Activated CD4-positive, alpha-beta T cell treated with anti-CD3 and anti-CD28 coated beads for 36 hours (primary cell): ENCODE measurements at places on chromosomes 3 and 15. TPM values are rescaled to one million over a fixed set of nuclear protein-coding genes. Genes with fewer than 3 reads are reported as not detected.

- DNase-seq: no peak
These were observed 22.2 kb upstream of the GRIP2 start for GRCh38 chr3:14562121-14562890.

GRCh38 chr15:52439470-52439869, 89.2 kb downstream of the MYO5A start:
- no peak for DNase-seq

DNA sequence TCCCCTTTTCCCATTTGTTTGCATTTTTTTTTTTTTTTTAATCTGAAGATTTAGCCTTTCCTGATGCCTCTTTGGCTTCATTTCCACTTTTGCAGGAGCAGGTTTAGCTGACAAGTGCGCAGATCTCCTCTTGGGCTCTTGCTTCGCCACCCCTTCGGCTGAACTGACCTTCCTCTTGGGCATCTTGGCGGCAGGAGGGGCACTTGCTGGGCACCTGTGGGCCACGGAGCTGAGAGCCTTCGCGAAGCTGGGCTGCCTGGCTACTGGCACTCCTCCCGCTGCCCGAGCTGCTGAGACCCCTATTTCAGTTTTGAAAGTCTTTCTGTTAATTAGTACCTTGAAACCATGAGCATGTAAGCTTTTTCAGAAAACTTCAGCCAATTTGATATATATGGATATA, 8.8 kb downstream of the ARL13B start:
- no peak for DNase-seq

DNA sequence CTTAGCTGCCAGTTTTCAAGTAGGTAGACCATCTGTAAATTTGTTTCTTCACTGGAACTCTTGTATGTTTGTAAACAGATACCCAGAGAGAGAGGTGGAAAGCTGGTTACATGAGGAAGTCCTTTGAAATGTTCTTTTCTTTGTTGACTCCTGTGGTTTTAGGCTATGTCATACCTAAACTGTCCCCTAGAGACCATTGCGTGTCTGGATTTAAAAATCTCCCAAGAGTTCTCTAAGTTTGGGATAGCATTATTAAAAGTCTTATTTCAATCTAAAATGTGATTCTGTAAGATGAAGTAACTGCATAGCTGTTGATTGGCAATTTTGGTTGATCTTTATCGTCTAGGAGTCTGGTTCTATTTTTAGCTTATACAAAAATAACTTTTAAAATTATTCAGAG, 127.2 kb downstream of the GHSR start:
- DNase-seq: no peak

- no peak for DNase-seq
These were observed 356.3 kb downstream of the FOXP1 start for GRCh38 chr3:71227270-71227661.

DNA sequence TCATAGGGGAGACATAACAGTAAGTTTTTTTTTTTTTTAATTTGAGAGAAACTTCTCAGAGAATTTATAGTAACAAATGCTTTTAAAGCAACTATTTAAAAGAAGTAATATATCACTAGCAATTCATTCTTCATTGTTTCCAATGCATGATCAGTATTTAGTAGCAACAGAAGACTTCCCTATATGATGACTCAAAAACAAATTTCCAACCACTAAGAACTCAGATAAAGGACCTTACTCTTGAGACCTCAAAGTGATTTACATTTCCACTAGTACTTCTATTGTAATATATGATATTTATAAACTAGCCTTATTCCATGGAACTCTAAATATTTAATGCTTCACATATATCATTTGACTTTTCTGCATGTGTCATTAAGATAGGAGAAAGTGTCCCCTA, 356.3 kb downstream of the ZBTB20 start:
- no peak for DNase-seq

GRCh38 chr3:7950890-7951289, 550.7 kb upstream of the LMCD1 start:
- DNase-seq: no peak

GRCh38 chr3:69484507-69485393, 98.9 kb upstream of the FRMD4B start:
- no peak for DNase-seq

XCR1 gene
- total RNA-seq: not detected

DNA sequence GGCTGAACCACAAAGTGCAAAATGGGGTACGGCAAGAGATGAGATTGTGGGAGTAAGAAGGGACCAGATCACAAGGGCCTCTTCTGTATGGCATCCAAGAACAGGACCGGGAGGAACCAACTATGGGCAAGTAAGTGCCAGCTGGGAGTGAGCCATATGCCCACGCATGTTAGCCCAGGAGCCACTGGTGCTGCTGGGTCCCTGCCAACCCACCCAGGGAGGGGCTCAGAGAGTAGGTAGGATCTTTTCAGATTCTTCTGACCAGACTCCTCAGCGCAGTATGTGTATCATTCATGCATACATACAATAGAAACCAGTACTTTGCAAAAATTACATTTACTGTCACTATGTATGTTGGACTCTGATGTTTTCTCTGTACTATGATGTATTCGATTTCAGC, 54.0 kb downstream of the RAB11A start:
- no peak for DNase-seq

GRCh38 chr3:122313281-122313680, 11.8 kb upstream of the CSTA start:
- DNase-seq: no peak

KCNAB1 gene
- not detected for total RNA-seq

DNA sequence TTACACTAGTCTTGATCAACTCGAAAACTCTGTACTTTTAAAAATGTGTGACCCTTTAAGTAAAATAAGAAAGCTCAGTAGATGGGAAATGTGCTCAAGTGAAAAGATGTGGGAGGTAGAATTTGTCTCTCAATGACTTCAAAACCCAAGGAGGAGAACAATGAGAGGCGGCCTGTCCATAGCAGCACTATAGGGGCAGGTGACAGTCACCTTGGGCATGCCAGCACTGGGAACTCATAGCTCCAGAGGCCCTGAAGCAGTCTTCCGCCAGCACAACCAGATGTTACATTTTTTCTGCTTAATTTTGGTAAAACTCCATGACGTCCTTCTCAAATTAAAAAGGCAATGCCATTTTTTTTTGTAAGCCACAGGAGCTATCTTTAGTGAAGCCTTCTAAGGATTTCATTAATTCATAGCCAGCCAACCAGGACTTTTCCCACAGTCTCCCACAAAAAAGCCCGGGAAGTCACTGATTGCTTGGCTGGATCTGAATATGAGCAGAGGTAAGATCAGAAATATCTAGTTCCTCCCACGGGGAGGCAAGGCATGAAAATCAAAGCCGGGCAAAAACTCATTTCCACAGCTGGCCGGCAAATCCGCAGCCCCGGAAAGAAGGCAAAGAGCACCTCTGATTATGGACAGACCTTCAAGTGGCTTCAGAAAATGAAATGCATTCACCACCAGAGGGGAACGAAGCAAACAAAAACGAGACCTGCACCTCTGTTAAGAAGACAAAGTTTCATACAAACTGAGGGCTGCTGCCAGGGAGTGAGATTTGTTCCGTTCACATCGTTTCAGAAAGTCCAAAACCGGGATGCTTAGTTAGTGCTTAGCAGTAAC, 10.5 kb downstream of the IL17RD start:
- no peak for DNase-seq

CAMK1 gene
- total RNA-seq: 53.1 TPM

SLC9C1 gene
- total RNA-seq: not detected

- no peak for DNase-seq
These were observed 191.3 kb downstream of the FOXP1 start for GRCh38 chr3:71392251-71392650.

DNA sequence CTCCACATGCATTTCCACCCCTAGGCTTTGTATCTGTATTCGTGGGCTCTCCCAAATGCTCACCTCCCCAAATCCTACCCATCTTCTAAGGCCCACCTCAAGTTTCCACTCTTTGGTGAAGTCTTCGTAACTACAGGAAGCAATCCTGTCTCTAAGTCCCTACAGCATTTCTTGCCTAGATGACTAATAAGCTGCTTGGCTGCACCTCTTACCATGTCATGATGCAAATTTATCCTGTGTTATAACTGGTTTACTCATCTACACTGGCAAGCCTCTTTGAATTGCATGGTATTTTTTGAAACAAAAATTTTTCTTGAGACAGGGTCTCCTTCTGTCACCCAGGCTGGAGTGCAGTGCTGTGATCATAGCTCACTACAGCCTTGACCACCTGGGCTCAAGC, 73.3 kb downstream of the SETMAR start:
- DNase-seq: no peak
